ENCODE measurements at places on chromosomes 1 and 21.

- DNase-seq = no peak
These were observed 12.5 kb upstream of the TTLL10 start for GRCh38 chr1:1161078-1161682.

DNA sequence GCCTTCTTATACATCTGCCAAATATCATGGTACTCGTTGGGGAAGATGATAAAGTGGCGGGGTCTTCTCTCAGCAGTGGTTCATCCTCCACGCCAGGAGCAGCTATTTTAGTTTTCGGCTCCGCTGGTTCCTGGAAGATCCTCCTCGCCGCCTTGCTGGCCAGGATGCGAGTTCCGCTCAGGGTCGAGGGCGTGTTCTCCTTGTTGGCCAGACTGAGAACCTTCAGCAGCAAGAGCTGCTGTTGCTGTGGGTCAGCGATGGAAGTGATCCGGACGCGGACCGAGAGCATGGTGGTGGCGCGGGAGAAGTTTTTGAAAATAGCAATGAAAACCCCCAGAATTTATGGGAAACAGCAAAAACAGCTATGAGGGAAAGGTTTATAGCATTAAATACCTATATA, 11.4 kb upstream of the CFAP126 start:
- no peak for DNase-seq

DNA sequence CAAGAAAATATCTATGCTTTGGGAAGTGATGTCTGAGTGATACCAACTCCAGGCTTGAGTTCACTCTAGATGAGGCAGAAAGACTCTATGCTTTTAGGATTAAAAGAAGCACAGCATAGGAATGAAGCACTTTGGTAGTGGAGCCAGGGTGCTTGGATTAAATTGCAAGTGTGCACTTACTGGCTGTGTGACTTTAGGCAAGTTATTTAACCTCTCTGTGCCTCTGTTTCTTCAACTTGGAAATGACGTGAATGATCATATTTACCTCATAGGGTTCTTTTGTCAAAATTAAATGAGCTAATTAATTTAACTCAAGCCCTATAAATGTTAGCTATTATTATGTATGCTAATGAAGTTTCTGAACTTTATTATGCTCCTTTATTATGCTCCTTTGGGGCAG, 446.1 kb downstream of the TTLL7 start:
- DNase-seq = no peak

DNA sequence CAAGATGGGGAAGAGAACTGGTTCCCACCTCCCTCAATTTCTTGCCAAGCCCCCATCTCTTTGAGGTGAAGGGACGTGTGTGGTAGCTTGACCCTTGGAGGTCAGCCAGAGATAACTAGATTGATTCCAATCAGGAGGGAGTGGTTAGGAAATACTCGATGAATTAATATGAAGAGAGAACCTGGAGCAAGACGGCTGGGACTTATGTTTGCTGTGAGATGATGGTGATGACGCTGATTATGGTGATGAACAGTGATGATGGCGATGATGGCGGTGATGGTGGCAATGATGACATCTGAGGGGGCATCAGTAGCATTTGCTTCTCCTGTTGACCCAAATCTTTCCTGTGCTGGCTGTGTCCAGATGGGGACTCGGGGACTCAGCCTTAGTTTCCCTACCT, 724 bp downstream of the PADI1 start:
- DNase-seq = no peak

- no peak for DNase-seq
These were observed 24.9 kb downstream of the UBE2U start for GRCh38 chr1:64228167-64228957.

DNA sequence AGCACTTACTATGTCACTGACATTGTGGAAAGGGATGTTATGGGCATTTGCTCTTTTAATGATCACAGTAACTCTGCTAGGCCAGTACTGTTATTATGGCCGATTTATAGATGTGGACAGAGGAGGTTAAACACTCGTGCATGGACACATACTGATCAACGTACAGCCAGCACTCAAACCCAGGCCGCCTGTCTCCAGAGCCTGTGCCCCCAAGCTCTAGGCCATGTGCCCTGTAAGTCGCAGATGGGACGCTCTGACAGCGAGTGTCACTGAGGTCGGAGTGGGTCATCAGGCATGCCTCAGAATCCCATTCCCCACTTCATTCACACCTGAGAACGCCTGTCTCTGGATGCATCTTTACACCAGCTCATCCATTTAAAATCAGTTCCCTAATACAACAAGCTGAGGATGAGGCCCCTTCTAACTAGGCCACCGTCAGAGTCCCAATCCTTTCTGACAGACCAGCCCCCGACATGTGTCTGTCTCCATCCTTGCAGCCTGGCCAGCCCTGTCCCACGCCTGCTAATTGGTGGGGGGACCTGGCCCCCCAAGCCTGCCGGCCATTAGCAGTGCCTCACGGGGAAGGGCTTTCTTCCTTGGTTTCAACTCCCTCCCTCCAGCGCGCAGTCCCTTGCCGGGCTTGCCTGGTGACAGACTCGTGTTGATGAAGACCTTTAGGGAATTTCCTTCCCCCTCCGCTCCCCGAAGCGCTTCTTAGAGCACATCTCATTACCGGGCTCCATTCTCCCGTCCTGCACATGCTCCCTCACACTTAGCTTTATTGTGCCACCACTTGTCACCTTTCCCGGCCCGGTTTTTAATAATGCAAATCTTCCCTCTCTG, 436.8 kb downstream of the KIF26B start:
- DNase-seq = no peak

DNA sequence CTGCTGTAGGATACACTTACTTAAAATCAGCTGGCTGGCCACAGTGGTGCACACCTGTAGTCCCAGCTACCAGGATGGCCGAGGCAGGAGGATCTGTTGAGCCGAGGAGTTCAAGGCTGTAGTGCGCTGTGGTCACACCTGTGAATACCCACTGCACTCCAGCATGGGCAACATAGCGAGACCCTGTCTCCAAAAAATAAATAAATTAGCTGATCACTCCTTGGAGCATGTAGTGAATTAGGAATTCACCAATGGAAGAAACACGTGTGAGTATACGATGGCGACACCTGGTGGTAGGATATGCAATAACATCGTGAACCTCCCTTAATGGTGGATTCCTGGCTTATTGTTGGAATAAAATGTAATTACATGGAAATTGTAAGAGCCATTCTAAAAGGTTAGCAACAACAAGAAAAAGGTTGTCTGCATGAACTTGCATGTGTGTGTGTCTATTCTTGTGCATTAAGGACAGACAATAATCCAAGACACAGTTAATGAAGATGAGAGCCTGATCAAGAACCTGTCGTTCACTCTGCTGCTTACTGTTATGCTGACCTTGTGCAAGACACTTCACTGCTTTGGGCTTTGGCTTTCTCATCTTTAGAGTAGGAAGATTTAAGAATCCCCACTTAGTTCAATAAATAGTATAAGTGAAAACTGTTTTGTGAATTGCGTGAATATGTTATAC, 38.6 kb upstream of the COX20 start:
- DNase-seq = no peak

DNA sequence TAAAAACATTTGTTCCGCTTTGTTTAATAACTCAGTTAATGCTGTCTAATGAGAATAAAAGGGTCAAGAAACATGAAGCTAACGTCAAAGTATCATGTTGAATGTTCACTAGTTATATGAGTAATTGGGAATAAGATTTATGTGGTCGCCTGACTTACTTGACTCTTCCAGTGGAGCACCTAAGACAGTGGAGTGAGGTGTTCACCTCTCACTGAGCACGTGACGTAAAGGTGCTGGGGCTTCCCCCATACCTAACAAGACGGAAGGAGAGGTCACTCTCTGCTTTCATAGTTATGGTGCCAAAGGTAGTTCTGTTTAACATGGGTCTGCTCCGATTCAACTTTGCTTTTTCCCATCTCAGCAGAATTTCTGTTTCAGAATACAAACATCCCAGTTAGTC, 686 bp downstream of the KMO start:
- no peak for DNase-seq

GRCh38 chr1:227560393-227561173, 2.8 kb upstream of the ZNF678 start:
- DNase-seq = no peak

Measured in posterior cingulate gyrus (tissue), 11 donors.